Daoy (cell line): ENCODE measurements at places on chromosomes 6 and 20.

GRCh38 chr6:153131037-153131981 lies at the start of gene RGS17:
RGS17 (minus strand) TSS chr6:153131282; CDS start chr6:153044018, 87,264 bp downstream.
- peak; percentile 91 for DNase-seq

- peak; percentile 25 for DNase-seq
Observed at GRCh38 chr20:48723308-48724264, 104.2 kb downstream of the PREX1 start.

GRCh38 chr6:113733381-113733780 lies 123.8 kb upstream of the MARCKS start:
- DNase-seq = no peak

DNA sequence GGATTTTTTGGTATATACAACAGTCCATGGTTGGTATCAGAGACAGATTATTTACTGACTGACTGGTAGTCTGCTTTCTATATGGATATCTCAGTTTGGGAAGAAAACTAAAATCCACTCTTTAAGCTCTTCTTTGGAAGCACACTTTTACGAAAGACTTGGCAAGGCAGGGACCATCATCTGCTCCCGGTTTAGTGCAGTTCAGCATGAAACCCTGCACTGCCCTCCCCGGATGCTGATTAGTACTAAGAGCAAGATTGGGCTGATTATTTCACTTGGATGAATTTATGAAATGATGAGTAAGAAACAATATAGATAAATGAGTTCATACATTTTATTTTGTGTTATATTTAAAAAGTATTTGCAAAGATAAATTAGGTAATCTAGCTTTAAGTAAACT lies 56.3 kb downstream of the RGS17 start:
- no peak for DNase-seq

DNA sequence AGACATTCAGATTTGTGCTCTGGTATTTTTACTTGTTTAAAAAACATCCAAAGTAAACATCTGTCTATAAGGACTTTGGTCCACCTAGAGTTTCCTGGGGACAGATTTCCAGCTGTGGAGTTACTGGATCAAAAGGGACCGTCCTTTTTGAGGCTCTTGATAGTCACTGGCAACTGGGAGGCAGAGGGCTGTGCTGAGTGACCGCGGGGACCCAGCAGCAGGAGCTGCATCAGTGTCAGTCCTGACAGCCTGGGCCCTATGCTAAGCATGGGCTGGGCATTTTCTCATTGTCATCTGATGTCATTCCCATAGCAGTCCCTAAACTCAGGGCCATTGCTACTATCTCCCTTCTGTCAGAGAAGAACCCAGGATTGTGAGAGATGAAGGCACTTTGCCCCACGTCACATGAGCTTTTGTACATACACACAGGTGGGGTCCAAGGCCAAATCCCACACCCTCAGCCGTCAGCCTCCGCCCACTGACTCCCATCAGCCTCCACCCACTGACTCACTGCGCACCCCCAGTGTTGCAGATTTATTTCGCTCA lies 293.8 kb downstream of the TAF4 start:
- DNase-seq = no peak

DNA sequence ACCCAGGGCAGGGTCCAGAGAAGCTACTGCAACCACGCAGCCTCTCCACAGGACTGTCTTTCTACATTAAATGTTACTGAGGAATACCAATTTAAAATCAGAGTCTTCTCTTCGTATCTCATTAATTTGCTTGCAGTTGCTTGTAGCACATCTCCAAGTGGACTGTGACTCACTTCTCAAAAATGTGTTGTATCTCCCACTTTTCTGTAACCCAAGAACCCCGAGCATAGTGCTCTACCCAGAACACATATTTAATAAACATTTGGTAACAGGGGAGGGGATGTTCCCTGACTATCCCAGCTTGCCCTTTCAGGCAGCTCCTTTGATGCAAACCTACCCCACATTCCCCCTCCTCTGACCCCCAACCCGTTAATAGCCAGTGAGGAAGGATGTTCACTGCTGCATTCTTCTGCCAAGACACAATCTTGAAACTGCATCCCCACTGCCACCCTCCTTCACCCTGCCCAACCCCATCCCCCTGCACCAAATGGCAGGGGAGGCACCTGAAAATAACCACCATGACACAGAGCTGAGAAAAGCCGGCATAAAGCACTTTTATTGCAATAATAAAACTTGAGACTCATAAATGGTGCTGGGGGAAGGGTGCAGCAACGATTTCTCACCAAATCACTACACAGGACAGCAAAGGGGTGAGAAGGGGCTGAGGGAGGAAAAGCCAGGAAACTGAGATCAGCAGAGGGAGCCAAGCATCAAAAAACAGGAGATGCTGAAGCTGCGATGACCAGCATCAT lies 24.2 kb downstream of the FKBP1A start:
- DNase-seq = no peak

DNA sequence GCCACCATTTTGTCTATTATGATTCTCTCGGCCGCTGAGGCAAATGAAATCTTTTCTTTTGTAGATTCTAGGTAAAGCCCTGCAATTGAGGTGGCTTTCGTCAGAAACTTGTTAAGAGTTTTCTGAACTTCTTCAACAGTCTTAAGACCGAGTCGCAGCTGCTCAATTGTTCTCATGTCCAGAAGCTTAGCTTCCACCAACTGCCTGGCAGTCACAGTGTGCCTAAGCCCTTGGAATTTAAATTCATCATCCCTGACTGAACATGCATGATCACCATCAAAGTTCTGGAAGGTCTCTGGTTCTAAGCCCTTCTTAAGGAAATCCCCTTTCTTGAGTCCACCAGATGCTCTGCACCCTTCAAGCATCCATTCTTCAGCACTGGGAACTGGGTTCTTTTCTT lies 25.7 kb downstream of the DST start:
- no peak for DNase-seq

- DNase-seq = no peak
Observed at GRCh38 chr20:62550087-62550632, 74.4 kb upstream of the GATA5 start.

GRCh38 chr6:74631564-74631963 lies 574.3 kb downstream of the COL12A1 start:
- no peak for DNase-seq

- peak; percentile 67 for DNase-seq
Observed at GRCh38 chr6:2765896-2766766, 938 bp downstream of the WRNIP1 start.

DNA sequence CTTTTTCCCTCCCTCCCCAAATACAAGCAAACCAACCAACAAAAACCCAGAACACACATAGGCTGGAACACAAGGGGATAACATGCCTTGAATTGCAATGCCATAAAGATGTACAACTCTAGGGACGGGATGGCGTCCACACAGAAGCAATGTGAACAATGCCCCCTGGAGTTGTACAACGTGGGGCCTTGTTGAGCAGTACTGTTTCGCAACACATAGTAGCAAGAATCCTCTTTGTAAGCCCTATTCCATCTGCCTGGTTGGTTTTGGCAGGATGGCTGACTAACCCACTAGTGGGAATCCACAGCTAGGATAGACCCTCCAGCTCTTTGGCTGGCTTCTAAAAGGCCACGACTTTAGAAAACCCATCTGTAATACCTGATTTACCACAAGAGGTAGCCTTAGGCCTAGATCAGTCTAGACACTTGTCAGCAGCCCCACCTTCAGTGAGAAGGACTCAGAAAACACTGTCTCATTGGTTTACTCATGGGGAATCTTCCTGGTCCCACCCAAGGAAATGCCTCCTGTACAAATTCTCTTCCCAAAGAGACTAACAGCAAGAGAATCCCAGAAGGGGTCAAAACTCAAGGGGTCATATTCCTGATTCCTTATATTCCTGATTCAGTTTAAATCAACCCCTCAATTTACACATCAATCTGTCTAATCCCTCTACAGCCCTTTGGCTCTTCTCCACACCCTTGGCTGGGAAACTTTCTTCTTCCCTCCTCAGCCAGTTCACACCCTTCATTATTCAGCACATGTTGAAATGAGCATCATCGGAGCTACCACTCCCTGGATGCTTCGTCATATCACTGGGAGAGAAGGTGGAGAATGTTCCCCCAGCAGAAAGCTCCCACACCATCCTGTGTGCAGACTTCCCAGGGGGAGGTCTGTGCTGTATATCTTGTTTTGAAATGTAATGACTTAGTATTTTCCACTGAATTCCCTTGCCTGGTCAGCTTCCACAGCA lies 622.4 kb upstream of the FLRT3 start:
- DNase-seq = no peak

DNA sequence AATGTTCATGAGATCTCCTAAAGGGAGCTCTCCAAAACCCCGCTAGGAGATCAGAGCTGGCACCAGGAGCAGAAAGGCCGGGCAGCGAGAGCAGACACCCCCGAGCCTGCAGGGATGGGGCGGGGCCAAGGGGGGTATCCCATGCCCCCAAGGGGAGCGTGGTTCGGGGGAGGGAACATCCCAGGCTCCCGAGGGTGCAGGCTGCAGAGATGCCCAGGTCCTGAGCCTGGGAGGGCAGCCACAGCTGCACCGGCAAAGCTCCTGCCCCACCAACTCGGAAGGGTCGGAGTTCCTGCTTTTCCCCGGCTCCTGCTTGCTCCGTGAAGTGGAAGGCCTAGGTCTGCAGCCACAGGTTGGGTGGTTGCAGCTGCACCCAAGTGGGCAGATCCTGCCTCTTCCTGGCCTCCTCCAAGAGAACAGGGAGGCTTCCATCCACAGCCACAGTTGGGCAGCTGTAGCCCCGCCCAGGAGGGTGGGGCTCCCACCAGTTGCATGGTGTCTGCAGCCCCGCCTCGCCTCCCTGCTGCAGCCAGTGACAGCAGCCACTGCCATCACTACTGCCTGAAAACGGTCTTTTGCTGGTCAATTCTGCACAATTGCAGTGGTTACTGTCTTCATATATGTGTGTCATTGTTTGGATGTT lies 13.4 kb upstream of the GMNN start:
- peak; percentile 60 for DNase-seq

DNA sequence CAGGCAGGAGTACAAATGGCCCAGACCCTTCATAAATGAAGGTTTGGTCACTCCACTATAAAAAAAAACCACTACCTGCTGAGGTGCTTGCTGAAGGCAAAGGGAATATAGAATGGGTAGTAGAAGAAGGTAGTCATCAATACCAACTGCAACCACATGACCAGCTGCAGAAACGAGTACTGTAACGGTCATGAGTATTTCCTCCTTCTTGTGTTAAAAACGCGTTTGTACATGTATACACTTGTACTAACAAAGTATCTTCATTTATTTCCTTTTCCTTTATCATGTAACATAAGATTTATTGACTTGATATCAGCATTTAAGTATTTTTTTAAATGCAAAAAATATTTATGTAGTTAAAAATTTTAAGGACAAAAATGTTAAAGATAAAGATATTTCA lies 238.6 kb downstream of the TFAP2B start:
- no peak for DNase-seq

DNA sequence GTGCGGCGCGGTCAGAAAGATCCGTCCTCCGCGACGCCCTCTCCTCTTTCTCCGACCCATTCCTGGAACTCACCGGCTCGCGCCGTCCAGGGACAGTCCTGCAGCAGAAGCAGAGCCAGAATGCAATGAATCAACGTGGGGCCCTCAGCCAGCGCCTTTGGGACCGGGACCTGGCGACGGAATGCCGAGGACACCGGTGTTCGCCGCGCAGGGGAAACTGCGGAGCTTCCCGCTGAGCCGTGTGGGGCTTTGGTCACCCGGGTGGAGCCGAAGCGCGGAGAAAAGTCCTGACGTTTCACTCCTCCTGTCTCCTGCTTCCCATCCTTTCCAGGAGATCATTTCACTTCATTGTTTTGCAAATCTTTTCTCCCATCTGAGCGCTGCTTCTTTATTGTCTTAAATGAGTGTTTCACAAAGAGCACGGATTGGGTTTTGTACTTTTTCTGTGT lies 26.5 kb downstream of the ULBP1 start:
- no peak for DNase-seq

DNA sequence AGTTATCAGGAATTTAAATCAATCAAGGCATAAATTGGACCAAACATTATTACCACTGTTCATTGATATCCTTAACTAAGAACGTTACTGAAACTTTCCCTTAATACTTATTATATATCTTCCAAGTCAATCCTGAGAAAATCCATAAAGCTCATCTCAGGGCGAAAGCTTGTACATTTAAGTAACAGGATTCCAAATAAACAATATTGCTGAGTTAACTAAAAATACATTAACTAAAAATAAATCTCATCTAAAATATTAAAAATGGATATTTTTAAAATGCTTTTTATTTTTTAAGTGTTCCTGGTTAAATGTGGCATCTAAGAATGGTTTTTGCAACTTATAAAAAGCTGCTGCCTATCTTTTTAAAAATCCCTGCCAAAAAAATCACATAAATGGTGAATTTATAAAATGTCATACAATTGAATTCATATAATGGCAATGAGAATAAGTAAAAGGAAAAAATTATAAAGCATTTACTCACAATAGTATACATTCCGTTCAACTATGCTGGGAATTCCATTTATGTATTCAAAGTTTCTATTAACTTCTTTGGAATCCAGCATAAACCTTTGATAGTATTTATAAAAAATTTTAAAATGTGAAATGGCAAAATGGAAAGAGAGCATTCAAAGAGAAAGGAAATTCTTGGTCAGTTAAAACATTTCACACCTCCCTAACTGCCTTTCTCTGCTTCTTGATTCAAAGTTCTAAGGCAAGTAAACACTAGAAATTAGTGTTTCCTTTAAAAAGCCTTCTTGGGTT lies 20.8 kb upstream of the GMDS start:
- DNase-seq = no peak
